ENCODE measurements at places on chromosomes 5 and 9.

DNA sequence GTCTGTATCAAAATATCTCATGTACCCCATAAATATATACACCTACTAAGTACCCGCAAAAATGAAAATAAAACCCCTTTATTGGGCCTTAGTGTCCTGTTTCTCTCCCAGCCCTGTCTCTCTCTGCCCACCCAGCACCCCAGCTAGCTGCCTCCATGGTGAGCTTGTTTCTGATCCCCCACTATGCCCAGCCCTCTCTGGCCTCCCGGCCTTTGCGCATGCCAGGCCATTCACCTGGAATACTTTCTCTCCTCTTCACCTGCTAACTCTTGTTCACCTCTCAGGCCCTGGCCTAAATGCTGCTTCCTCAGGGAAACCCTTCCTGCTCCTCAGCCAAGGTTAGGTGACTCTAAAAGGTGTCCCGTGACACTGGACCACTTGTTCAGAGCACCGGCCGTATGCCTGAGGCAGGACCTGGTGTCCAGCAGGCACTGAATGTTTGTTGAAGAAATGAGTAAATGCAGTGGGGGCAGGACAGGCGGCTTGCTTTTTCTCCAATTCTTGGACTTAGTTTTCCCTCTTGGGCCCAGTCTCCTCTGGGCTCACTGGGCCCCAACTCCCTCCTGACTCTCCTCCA is 58.5 kb downstream of the PSD2 start:
- no peak for DNase-seq

- DNase-seq = no peak
These were observed 202.6 kb downstream of the PIK3R1 start for GRCh38 chr5:68418201-68418600.

DNA sequence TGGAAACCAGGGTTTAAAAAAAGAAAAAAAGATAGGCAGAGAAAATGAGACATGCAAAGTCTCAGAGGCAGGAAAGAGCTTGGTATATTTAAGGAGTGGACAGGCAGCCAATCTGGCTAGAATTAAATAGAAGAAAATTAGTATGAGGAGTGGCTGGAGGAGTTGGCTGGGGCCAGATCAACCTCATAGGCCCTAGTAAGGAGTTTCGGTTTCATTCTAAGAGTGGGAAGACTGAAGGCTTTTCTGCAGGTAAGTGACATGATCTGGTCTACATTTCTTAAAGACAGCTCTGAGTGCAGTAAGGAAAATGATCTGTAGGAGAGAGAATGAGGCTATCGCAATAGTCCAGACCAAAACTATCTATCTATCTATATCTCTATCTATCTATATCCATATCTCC is 27.5 kb downstream of the ADRB2 start:
- no peak for DNase-seq

DNA sequence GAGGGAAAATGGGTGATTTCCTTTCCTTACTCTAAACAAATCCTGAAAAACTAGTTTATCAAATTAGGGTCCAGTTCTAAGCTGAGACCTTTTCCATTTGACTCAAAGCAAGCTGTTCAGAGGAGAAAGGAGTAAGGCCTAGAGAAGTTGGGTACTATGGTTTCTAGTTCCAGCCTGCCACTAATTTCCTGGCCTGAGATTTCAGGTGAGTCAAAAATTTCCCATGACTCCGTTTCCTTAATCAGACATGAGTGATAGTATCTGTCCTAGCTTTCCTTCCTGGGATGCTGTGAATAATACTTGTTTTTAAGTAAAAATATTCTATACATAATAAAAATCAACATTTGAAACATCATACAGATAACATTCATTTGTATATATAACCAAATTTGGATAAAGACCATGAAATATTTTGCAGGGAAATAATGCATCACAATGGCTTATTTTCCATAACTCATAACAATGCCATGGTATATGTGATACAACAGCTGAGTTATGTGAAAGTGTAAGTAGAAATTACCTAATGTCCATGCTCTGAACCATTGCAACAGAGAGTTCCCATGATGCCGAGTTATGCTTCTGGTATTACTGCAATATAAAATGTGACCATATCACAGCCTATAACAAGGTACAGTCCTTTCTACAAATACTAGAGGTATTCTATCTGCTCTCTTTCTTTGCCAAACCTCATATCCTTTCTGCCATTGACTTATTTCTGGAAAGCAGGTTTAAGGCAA is 142.7 kb downstream of the MLLT3 start:
- DNase-seq = no peak

DNA sequence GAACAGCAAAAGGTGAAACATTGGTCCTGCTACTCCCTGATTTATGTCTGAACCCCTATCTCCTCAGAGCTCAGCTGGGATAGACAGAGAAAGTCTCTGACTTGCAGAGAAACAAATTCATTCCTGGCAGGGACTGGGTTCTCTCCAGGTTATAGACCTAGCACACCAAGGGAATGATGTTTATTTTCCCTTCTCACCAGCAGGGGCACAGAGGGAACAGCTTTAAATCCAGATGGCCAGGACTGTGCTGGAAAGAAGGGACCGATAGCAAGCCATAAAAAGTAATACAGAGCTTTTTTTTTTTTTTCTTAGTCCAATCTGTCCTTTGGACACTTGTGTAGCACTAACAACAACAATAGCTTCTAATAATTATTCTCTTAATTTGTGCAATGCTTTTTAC is 141.1 kb upstream of the C9orf72 start:
- DNase-seq = peak; percentile 77

DNA sequence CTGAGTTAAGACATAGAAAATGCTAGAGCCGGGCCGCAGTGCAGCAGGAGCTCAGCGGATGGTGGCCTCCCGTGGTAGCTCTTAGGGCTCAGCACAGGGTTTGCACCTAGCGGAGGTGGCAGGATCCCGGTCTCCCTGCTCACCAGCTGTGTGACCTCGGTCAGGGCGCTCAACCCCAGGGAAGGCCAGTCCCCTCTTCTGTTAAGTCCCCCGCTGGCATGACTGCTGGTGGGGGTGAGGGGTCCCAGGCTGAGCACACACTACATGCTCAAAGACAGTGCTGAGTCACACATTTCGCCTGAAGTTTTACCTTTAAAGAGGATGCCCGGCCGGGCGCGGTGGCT is 39.0 kb downstream of the HRH2 start:
- DNase-seq = no peak

GRCh38 chr9:132077881-132078698 is 1.6 kb downstream of the MED27 start:
- no peak for DNase-seq

- no peak for DNase-seq
These were observed 1.2 kb downstream of the RNF14 start for GRCh38 chr5:141969783-141970771.

GRCh38 chr9:26129217-26129616 is 451.0 kb upstream of the TUSC1 start:
- DNase-seq = no peak

- DNase-seq = no peak
These were observed 922 bp downstream of the CRHBP start for GRCh38 chr5:76953551-76954382.

- DNase-seq = no peak
These were observed 96.1 kb downstream of the ZNF462 start for GRCh38 chr9:106958955-106959657.

- DNase-seq = no peak
These were observed 21.2 kb downstream of the FAXDC2 start for GRCh38 chr5:154829181-154829588.

GRCh38 chr9:128138001-128138400 is 10.5 kb upstream of the PTGES2 start:
- DNase-seq = no peak

- no peak for DNase-seq
These were observed 406.9 kb upstream of the ACTBL2 start for GRCh38 chr5:57889558-57889957.

GRCh38 chr5:135263022-135263668 is 135.9 kb downstream of the MACROH2A1 start:
- no peak for DNase-seq

- no peak for DNase-seq
These were observed 817.1 kb downstream of the TLR4 start for GRCh38 chr9:118521261-118521660.

GRCh38 chr5:154368041-154368800 is 77.6 kb upstream of the SAP30L start:
- DNase-seq = no peak

GRCh38 chr9:126397056-126397455 is 70.4 kb downstream of the MVB12B start:
- no peak for DNase-seq

- no peak for DNase-seq
These were observed 239.0 kb downstream of the SYK start for GRCh38 chr9:91040371-91041215.

DNA sequence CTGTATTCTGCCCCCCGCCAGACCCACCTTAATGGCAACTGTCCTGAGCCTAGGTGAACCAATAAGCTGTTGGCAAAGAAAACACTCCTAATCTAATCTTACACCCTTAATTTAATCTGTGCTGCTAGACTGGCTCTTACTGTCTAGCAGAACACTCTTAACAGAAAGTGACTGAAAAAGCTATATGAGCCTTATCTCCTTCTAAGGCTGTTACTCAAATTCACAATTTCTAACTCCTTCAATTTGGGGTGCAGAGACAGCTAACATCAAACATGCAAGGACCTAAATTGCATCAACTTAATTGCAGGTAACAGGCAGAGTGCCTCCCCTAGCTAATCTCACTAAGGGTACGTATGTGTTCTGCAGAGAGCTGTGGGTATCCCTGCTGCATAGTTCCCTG is 49.5 kb upstream of the MAP1B start:
- DNase-seq = no peak

DNA sequence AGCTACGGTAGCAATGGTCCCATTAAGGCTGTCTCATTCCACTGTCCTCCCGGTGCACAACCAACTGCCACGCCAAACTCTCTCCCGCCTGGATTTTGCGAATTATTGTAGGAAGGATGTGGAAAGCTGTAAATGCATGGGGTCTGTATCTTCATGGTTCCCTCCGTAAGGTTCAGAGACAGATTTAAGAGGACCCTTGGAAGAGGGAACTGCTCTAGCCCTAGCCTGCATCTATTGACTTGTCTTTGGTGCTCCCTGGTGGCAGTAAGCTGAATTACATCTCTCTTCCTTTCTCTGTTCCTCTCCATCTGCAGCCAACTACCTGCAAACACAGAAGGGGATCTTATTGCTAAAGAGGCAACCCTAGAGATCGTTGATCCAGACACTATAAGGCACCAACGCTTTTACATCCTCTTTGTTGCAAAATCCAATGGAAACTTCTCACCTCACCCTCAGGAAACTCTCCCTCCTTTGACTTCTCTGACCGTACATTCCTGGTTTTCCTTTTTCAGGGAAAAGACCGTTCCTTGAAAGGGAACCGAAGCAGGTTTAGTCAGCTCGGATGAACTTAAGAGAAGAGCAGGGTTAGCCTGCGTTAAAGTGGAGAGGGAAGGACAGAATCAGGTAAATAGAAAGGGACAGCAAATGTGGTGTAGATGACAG is 11.9 kb downstream of the CAPSL start:
- DNase-seq = peak; percentile 88

DNA sequence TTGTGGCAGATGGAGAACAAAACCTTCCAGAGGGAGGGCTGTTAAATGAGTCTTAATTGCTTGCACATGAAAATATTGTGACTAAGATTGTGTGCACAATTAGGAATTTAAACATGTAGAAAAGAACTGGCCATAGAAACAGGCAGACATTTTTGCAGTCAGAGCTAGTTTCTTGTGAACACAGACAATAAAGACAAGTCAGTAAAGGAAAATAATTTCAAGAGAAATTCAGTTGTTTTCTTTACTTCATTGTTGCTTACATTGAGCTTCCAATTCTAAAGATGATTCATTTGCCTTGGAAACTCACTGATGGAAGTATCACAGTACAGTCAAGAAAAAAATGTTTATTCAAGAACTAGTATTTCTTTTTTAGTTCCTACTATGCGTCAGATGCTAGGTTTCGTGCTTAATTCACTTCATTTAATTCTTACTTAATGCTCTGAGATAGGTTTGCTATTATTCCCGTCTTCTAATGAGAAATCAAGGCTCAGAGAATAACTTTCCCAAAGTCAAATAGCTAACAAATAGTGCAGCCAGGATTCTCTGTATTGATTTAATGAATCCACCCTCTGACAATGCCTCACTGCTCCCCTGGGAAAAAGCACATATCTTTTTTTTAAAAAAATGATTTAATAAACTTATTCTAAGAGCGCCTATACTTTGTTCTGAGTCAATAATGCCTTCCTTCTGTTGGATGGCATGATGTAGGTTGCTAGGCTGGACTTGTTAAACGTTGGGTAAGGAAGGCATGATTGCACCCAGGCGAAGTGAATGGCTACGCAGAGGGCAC is 581.4 kb downstream of the RAB3C start:
- DNase-seq = no peak

- DNase-seq = no peak
These were observed 26.5 kb downstream of the COL27A1 start for GRCh38 chr9:114181607-114182409.

DNA sequence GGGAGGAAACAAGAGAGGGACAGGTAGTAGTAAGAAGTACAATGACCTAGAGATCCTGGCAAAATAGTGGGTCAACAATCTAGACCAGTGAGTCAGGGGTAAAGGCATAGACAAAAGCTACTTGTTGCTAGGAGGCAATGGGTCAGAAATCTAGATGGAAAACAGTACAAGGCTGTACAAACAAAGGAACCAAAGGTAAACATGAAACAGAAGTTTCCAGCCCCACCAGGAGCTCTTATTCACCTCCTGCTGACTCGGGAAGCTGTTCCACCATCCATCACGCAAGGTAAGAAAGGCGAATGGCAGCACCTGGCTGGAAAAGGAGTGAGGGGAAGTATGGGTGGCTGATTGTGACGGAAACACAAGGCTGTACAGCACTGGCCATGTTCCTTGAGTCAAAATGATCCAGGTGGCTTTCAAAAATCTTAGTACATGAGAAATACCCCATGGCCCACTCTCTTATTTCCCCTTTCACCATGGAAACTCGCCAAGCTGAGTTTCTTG is 70.5 kb upstream of the RAI14 start:
- DNase-seq = no peak

GRCh38 chr5:137315534-137316345 is 183.4 kb downstream of the SPOCK1 start:
- DNase-seq = no peak

GRCh38 chr5:76041863-76042262 is 41.3 kb upstream of the SV2C start:
- no peak for DNase-seq

- DNase-seq = no peak
These were observed 16.4 kb downstream of the SMC2 start for GRCh38 chr9:104110509-104110908.

- peak; percentile 49 for DNase-seq
These were observed 1.9 kb upstream of the IDNK start for GRCh38 chr9:83620841-83621636.

GRCh38 chr5:133384120-133384855 is 228.1 kb downstream of the FSTL4 start:
- no peak for DNase-seq
